ENCODE measurements at places on chromosomes 5 and 9. TPM values are rescaled to one million over a fixed set of nuclear protein-coding genes. Genes with fewer than 3 reads are reported as not detected.

- no peaks in the 10 kb centered on the region for H3K27me3 ChIP-seq
- H3K4me1 ChIP-seq: peaks cover 18% of the 10 kb centered on the region
- peak overlapping the region; percentile 88 for H3K27ac ChIP-seq
- no peaks in the 10 kb centered on the region for H3K36me3 ChIP-seq
Observed at GRCh38 chr5:150484964-150485692, 22.8 kb upstream of the NDST1 start.

DNA sequence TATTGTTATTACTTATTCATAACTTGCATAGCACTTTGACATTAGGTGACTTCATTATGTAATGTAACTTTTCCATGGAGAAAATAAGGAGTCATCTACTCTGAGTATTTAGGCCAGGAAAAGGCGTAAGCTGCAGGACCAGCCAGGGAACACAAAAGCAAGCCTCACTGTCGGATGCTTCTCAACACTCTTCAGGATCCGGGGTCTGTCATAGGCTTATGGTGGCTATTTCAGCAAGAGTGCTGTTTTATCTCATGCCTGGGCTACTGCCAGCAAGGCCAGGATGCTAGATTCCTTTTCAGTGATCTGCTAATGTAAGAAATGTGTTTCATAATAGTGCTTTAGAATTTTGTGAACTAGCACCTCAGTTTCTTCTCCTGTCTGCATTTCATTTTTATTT is 162.4 kb downstream of the CHSY3 start:
- DNase-seq: no peak
- H3K27me3 ChIP-seq: no peaks in the 10 kb centered on the region
- H3K27ac ChIP-seq: no peak overlapping the region
- H3K4me1 ChIP-seq: no peaks in the 10 kb centered on the region

GRCh38 chr5:73365990-73366667 is 82.4 kb downstream of the FOXD1 start:
- H3K4me3 ChIP-seq: no peak overlapping the region
- H3K36me3 ChIP-seq: no peaks in the 10 kb centered on the region
- H3K27ac ChIP-seq: no peak overlapping the region
- no peaks in the 10 kb centered on the region for H3K27me3 ChIP-seq
- DNase-seq: no peak

- DNase-seq: no peak
- peaks cover 46% of the 10 kb centered on the region for H3K4me1 ChIP-seq
- no peak overlapping the region for H3K27ac ChIP-seq
- H3K36me3 ChIP-seq: no peaks in the 10 kb centered on the region
- no peaks in the 10 kb centered on the region for H3K27me3 ChIP-seq
- no peak overlapping the region for H3K4me3 ChIP-seq
Observed at GRCh38 chr5:150642567-150642927, 2.1 kb downstream of the SYNPO start.

SPATA9 gene
- total RNA-seq: not detected

- no peaks in the 10 kb centered on the region for H3K36me3 ChIP-seq
- no peak for DNase-seq
- H3K27ac ChIP-seq: no peak overlapping the region
Observed at GRCh38 chr5:178757049-178757809, 26.8 kb upstream of the ZNF354A start.

Measured in A673 (cell line).